ENCODE measurements at places on chromosomes 3 and 15.
A peak's percentile ranks its signal among the peaks of the same experiment; 100 is the strongest.

DNA sequence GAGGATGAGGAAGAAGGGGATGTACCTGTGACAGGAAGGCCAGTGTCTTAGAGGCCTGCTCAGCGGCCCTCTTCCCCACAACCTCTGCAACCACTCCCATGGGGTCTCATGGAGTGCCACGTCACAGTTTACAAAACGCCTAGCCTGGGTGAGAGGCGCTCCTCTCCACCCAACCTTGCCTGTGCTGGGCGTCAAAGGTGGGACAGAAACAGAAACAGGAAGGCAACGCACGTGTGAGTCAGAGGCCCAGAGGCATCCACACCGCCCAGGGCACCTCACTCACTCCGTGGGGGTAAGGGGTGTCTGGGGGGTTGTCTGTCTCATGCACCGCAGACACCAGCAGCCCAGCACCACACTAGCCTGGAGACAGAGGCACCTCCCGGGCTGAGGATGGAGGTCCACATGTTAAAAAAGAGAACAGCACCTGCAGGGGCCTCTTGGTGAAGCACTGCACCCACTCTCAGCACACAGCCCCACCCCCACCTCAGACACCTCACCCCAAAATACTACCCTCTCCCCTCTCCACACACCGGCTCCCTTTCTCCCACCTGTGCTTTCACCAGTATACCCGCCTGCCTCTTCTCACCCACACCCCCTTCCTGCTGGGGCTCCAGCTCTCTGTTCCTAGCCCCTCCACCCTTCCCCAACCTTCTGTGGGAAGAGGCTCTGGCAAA is 4.7 kb upstream of the CALML4 start:
- DNase-seq: no peak

- peak; percentile 89 for DNase-seq
Observed at GRCh38 chr15:62895139-62895866, 147.2 kb upstream of the TPM1 start.

DNA sequence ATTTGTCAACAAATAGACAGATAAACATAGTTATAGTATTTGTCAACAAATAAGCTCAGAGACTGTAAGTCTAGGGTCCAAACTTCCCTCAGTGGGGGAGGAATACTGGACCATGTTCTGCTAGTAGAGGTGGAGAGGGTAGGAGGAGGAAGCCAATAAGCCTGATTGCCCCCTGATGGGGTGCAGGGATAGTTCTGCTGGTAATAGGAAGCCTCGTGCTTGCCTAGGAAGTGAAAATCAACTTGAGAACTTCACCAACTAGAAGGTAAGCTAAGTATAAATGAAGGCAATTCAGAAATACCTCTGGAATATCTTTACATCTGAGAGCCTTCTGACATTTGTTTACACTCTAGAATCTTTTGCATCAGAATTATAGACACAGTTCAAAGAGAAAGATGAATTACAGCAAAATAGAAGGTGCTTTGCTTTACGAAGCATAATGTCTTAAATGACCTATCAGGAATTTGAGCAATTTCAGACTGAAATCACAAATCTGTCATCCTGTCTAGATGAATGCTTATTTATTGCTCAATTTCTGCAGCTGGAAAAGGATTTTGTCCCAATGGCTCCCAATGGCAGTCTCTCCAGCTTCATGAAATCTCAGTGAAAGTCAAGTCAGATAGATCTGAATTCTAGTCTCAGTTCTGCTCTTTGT is 225.6 kb upstream of the TBC1D5 start:
- no peak for DNase-seq

DNA sequence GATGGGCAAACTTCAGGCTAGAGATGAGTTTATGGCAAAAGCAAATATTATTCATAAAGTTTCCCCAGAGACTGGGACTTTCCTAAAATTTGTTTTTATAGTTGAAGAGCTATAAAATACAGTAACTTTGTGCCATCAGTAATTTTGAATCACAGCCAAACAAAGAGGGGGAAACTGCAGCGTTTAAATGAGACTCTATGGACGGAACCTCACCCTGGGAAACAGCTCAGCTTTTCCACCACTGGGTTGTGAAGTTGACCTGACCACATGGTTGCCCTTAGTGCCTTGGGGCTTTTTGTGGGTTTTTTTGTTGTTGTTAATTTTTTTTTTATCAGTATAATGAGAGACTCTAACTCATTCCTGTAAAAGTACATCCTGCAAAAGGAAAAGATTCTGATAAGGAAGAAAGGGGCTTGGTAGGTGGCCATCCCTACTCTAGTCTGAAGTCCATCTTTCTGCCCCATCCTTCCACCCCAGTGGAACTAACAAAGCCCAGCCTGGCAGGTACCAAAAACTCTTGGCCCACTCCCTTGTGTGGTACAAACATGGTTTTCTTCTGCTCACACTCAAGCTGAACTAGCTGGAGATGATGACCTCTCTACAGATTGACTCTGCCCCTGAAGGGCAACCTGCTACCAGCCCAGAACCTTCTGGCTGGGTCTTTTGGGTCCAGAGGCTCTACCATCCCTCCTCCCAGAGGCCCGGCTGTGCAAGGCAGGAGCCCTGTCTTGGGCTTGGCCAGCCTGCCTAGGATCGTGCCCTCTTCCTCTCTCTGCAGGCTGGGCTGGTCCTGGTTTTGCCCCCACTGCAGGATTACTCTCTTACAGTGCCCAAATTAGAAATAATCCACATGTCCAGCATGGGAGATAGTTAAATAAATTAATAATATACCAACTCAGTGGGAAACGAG is 41.2 kb downstream of the RLBP1 start:
- DNase-seq: no peak

DNA sequence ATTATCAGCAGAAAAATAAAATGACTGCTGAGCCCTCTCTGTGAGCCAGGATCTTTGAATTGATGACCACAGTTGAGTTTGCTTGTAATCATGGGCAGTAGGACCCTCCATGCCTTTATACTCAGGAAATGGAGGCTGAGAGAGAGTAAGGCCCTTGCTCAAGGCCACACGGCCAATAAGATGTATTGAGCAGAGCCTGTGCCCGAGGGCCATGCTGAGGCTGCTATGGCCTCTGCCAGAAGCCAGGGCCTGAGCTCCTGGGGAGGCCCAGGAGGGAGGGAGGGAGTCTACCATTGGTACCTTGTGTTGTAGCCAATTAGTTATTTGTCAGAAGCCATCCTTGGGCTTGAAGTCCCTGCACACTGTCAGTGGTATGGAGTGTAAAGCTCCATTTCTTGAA is 151.4 kb downstream of the DNAJB8 start:
- no peak for DNase-seq

DNA sequence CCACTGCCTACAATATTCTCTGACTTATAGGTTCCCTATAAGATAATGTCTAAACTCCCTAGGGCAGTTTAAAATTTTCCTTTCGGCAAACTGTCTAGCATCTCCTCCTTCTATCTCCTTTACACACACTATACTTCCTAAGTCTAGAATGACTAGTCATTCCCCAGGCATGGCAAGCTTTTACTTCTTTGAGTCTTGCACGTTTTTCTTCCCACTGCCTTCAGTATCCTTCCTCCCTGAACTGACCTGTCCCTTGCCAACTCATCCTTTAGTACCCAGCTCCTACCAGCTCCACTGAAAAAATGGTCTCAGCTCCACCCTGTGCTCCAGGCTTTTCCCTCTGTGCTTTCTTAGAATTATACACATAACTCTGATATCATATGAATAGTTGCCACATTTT is 93.8 kb upstream of the KBTBD8 start:
- DNase-seq: no peak

- DNase-seq: no peak
Observed at GRCh38 chr15:93826790-93827189, 404.6 kb upstream of the MCTP2 start.

- DNase-seq: no peak
Observed at GRCh38 chr3:171688002-171688401, 122.3 kb downstream of the PLD1 start.

DNA sequence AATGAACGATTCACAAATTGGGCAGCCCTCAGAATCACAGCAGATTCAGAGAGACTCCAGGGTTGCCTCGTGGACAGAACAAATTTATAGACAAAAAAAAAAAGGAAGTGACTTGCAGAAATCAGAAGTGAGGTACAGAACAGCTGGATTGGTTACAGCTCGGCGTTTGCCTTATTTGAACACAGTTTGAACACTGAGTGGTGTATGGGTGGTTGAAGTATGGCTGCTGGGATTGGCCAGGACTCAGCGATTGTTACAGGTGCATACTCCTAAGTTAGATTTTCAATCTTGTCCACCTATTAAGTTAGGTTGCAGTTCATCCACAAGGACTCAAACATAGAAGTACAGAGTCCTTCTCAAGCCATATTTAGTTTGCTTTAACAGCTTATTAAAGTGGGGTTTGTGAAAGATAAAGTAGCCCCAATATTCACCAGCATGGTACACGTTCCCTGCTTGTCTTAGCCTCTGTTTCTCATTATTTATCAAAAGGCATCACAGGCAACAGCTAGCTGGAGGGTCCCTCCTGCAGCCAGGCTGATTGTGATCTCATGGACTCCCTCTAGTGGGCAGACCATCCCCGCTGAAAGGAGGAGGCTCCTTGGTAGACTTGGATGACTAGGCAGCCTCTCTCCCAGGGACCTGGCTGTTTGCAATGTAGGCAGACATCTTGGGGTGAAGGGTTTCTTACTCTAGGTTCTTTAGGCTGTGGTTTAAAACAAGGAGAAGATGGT is 17.6 kb upstream of the ALDH1L1 start:
- DNase-seq: peak; percentile 43

DNA sequence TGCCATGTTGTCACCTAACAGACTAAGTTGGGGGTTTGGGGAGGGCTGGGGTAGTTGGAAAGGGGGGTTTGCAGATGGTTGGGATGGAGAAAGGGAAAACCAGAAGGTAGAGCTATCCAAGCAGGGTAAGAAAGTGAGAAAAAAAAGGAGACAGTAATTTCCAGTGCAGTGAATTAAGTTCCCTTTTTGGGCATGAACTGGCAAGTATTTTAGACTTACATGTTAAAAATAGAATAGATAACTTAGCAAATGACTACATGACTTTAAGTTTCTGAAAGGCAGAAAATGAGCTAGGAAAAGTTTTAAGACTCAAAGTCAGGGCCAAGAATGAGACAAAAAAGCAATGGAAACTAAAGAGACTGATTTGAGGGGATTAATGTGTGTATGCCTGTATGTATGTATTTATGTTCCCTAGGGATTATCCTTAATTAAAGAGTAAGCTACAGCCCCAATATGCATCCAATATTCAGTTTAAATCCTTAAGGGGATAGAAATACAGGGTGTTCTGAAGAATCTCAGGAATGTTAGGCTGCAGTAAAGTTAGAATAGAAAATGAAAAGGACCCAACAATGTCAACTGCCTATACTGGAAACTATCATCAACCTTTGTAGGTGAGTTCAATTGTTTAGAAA is 285.2 kb upstream of the MME start:
- no peak for DNase-seq

GRCh38 chr15:79437275-79438000 is 5.3 kb downstream of the MINAR1 start:
- DNase-seq: no peak

- DNase-seq: no peak
Observed at GRCh38 chr3:172647823-172648222, 63.0 kb downstream of the NCEH1 start.

- no peak for DNase-seq
Observed at GRCh38 chr15:68201153-68201878, 3.8 kb downstream of the CALML4 start.

- DNase-seq: peak; percentile 41
Observed at GRCh38 chr3:38655708-38656300, 6.3 kb upstream of the SCN5A start.

DNA sequence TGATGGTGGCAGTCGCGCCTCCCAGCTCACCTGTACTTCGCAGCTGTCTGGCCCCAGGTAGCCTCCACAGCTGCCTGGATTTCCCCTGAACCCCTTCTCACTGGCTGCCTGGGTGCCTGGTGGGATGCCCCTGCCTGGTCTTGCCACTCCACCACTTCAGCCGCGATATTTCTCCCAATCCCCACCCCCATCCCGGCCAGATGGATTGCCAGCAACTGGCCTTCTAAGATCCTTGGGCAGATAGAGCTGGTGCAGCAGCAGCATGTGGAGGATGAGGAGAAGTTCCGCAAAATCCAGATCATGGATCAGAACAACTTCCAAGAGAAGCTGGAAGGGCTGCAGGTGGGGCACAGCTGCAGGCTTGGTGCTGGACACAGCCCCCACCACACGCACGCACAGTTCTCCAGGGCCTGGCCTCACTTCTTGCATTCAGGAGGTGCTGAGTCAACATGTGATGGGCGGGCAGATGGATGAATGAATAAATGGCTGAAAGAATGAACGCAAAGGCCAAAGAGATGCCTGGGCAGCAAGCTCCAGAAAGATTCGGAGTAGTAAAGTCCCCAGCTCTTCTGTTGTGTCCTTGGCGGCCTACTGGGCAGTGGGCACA is 35.7 kb downstream of the DNAH1 start:
- DNase-seq: no peak

GRCh38 chr15:27410996-27411605 is 440.1 kb downstream of the GABRG3 start:
- DNase-seq: peak; percentile 57

GRCh38 chr15:67054676-67055075 is 10.7 kb upstream of the SMAD3 start:
- DNase-seq: no peak

- DNase-seq: no peak
Observed at GRCh38 chr3:57059411-57059810, 1.1 kb upstream of the SPATA12 start.

GRCh38 chr3:174439331-174440252 is 419.5 kb upstream of the NAALADL2 start:
- peak; percentile 77 for DNase-seq

- no peak for DNase-seq
Observed at GRCh38 chr15:44595246-44595645, 58.3 kb downstream of the EIF3J start.

- DNase-seq: no peak
Observed at GRCh38 chr3:11665331-11665730, 21.6 kb upstream of the VGLL4 start.

DNA sequence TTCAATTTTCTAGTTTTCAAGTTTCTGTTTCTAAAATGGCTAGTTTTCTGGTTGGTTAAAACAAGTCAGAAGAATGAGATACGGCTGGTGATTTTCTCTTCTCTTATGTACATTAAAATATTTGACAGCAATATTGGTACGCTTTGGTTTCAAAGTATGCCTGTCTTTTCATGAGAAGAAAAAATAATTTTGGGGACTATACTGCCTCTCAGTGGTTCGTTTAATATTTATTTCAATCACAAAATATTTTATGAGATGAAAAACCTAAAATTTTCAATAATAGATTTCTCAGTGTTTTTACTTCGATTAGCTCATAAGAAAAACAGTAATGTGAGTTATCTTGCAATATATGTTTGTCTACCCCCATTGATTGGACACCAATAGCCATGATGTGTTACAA is 72.8 kb upstream of the AADACL2 start:
- no peak for DNase-seq

Data from Caki2 (cell line).